ENCODE measurements at places on chromosomes 11 and 22.

GRCh38 chr11:19474211-19474610 lies 233.5 kb upstream of the E2F8 start:
- no peak for DNase-seq

GRCh38 chr11:29009426-29009825 lies 901.2 kb downstream of the METTL15 start:
- DNase-seq, result no peak

DNA sequence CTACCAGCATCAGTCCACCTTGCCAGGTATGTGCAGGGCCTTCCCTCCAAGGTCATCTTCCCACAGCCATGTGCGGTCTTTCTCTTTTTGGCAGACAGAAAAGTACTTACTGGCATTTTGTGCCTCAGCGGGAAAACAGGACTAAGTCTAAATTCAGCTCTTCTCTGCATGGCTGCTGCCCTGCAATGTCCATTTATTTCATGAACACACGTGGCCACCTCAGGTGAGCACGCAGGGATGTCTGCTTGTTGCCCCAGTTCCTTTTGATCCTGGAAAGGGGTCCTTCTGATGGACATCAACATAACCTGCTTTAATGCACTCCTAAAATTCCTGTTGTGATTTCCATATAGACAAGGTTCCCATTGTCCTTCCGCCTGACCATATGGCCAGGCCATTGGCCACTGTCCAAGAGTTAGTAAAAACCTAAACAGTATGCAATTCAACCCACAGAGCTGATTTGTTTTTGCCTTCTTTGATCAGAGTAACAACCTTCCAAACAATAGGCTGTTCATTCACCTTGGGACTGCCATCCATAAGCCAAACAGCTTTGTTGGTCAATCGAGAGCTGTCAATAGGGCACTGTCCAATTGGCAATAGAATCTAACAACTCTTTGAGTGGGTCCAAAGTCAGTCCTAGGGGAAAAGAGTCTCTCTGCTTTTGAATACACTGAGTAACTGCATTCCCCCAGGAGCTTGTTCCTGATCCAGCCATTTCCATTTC lies 5.9 kb downstream of the TREH start:
- DNase-seq, result no peak

GRCh38 chr11:72204886-72205285 lies 11.7 kb upstream of the FOLR2 start:
- no peak for DNase-seq
